Fibroblast of skin of left quadriceps (primary cell): ENCODE measurements at places on chromosomes 12 and 14.
A peak's percentile ranks its signal among the peaks of the same experiment; 100 is the strongest.

GRCh38 chr12:112166051-112167015 lies 41.0 kb downstream of the TRAFD1 start:
- no peak for DNase-seq

DNA sequence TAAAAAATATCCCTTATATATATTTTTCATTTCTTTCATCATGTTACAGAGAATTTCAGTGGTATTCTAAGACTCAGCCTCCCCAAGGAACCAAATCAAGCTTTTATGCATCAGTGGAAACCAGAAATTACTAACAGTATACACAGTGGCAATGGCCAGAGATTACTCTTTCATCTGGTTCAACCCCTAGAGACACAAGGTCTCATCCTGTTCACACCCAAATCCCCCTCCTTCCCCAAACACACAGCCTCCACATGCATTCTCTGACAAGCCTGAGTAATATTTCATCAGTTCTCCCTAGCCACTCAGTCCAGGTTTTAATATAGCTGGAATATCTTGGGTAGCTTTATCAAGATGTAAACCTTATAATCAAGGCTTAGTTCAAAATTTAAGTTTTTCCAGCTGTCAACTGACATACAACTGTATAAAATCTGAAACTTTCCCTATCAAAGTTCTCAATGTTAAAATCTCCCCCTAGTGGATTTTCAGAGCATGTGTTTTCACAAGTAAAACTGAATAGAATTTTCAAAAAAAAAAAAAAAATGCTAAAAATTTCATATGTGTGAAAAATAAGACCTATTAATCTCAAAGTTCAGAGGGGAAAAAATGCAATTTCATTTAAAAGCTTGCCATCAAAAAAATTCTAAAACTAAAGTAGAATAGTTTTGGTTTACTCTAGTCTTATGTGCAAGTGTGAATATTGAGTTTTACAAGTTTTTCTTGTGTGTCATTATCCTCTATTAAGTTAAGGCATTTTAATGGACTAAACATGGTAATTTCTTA lies 10.5 kb upstream of the SSTR1 start:
- DNase-seq = peak; percentile 28

- no peak for DNase-seq
Measured at GRCh38 chr12:107492393-107493134, 193.0 kb upstream of the PWP1 start.

DNA sequence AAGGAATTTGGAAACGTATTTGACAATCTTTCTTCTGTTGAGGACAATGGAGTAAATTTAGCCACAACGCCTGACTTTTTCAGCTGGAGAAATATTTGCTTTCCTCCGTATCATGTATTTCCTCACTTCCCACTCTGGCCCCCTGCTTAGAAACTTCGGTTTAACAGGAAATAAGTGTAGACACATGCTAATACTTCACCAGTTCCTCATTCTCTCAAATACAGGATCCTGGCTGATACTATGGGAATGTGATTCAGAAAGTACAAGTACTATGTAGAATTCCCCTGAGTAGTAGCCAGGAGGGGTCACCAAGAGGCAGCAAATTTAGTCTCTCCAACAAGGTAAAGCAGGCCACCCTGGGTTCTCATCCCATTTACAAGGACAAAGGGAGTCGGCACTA lies 58.0 kb downstream of the FAR2 start:
- no peak for DNase-seq

DNA sequence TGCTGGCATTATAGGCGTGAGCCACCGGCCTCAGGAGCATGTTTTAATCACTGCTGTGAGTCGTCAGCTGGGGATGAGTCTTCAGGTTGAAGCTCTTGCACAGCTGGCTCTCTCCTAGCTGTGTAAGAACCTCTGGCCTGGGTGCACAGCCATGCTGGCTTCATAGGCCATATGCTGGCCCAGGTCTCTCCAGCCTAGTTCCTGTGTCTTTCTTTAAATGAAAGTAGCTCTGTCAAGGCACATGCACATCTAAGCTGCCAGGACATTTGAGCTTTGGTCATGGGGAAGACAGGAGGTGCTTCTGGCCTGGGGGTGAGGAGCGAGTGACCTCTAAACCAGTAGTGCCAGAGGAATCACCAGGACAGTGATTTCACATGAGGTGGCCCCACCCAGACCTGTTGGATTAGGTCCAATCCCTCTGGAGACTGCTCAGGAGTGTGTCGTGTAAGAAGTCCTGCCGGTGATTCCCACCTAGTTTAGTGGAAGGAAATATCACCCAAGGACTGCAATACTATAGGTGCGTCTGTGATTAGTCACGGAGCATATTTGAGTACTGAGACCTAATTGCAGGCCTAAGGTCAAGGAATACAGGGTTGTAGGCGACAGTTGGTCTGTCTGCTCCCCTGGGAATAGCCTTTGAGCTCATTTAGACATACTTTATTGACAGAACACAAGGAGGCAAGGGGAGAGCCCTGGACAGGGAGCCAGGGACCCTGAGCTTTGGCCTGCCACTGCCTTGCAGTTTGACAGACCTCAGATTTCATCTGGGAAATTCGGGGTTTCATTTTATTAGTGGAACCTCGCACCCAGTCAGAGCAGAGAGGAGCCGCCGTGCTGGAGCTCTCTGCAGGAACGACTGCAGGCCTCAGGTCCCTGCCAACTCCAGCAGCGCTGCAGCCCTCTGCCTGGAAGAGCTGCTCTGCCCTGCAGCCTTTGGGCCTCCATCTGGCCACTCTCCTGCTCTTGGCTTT lies 67.0 kb downstream of the ANKRD9 start:
- DNase-seq = no peak

GRCh38 chr12:32568228-32568627 lies 110.9 kb upstream of the DNM1L start:
- peak; percentile 59 for DNase-seq
